Fibroblast of skin of scalp (primary cell): ENCODE measurements at places on chromosomes 13 and 19.

DNA sequence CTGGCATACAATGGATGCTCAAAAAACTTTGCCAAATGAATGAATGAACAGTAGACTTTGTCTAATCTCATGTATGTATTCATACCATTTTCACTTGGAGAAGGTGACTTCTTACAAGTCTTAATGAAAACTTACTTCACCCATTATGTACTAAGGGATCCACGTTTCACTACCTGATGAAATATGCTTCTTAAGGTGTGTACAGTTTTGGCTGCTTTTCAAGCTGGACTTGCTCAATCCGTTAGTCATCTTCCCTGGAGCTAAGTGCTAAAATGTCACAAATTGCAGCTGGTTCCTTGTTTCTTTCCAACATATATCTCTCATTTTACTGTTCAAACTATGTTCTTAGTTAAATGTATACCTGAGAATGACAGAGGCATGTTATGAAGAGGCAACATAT is 4.2 kb upstream of the CCNA1 start:
- DNase-seq: no peak

DNA sequence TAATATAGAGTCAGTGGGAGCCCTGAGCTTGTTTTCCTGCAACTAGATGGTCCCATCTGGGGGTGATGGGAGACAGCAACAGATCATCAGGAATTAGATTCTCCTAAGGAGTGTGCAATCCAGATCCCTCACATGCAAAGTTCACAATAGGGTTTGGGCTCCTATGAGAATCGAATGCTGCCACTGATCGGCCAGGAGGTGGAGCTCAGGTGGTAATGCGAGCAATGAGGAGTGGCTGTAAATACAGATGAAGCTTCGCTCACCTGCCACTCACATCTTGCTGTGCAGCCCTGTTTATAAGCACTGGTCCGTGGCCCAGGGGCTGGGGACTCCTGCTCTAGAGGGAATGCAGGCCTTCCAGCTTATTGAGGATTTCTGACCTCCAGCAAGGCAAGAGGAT is 5.7 kb downstream of the ZNF558 start:
- DNase-seq: no peak

- no peak for DNase-seq
These were observed 631.7 kb upstream of the SGCG start for GRCh38 chr13:22549126-22549525.

DNA sequence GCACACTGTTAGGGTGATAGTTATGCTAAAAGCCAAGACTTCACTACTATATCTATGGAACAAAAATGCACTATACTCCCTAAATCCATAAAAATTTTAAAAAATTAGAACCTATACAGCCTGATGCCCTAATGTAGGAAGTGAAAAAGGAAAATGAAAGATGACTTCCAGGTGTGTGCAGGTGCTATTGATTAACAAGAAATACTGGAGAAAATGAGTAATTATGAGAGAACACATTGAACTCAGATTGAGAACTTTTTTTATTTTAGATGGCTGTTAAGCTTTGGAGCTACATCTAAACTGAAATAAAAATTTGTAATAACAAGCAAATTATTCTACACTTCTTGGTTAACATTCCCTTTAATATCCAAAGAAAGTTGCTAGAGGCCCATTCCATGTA is 1015.7 kb downstream of the PCDH9 start:
- DNase-seq: no peak

- no peak for DNase-seq
These were observed 12.1 kb upstream of the UBE2S start for GRCh38 chr19:55419624-55420236.

DNA sequence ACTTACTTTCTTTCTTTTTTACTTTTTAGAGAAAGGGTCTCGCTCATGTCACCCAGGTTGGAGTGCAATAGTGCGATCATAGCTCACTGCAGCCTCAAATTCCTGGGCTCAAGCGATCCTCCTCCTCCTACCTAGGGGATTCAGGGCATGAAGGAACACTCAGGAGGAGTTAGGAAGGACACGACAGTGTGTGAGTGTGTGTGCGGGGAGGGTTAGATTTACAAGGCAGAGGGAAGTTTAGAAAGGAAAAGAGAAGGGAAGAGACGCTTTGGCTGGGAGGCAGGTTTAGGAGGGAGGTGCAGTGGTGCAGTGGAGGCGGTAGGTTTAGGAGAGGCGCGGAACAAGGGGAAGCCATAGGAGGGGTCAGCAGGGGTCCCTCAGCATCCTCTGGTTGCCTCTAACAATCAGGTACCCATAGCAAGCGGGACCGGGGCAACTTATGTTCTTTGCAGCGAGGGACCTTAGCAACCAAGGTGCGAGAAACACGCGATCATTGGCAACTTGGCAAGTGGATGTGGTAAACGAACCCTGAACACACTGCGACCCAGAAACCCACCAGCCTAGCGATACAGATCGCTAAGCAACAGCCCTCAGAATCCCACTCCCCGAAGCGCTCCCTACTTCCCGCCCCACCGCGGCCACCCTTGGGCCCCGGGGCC is 501 bp downstream of the SIRT2 start:
- peak; percentile 3 for DNase-seq

DNA sequence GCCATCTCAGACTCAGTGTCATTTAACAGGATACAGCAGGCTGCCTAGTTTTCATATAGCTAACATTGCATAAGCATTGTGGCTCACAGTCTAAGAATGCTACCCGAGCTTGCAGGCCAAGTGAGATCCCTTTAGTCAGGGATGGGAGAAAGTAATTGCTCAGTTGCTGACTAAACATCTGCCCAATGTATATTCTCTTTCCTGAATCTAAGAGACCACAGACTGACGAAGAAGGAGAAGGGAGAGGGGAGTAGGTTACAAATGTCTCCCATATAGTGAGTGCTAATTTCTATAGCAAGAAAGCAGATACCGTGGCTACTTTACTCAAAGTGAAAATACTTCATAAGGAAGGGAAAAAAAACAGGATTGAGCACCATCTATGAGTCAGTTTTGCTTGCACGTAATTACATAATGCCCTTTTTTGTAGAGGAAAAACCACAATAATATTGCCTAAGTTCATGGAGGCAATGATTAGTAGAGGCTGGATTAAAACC is 453.9 kb downstream of the COG6 start:
- DNase-seq: peak; percentile 91

GRCh38 chr13:113565526-113566226 is 18.9 kb upstream of the TFDP1 start:
- DNase-seq: no peak

GRCh38 chr19:42293540-42293939 is 8.4 kb upstream of the PRR19 start:
- no peak for DNase-seq

DNA sequence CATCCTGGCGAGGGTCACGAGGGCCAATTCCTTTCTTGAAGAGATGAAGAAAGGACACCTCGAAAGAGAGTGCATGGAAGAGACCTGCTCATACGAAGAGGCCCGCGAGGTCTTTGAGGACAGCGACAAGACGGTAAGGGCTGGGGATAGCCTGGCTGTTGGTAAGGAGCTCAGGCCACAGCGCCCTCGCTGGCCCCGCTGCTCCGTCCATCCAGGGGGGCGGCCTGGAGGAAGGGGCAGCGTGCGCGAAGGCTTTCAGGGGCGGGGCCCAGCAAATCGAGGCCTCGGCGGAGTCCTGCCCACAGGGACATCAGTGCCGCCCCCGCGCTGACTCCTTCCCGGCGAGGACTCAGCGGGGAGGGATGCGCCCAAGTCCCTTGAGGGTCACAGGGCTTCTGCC is 6.9 kb downstream of the F10 start:
- DNase-seq: no peak

- no peak for DNase-seq
These were observed 209.4 kb downstream of the FOXO1 start for GRCh38 chr13:40456979-40457553.

DNA sequence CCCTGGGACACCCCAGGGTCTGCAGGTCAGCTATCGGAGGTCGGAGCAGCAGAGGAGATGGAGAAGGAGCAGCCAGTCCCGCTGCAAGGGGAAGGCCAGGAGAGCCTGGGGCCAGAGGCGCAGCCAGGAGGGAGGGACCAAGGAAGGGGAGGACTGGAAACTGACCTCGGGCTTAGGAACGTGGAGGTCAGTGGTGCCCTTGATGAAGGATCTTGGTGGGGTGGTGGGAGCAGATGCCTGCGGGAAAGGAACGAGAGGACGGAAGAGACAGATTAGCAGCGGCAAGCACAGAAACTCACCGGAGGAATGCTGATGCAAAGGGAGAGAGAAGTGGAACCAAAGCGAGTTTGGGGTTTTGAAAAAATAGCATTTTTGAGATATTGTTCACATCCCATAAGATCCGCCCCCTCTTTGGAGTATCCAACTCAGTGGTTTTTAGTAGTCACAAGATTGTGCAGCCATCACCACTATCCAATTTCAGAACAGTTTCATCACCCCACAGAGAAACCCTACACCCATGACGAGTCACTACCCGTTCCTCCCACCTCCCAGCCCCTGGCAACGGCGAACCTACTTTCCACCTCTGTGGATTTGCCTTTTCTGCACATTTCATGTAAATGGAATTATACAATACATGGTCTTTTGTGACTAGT is 22.1 kb downstream of the PLEKHF1 start:
- peak; percentile 98 for DNase-seq

DNA sequence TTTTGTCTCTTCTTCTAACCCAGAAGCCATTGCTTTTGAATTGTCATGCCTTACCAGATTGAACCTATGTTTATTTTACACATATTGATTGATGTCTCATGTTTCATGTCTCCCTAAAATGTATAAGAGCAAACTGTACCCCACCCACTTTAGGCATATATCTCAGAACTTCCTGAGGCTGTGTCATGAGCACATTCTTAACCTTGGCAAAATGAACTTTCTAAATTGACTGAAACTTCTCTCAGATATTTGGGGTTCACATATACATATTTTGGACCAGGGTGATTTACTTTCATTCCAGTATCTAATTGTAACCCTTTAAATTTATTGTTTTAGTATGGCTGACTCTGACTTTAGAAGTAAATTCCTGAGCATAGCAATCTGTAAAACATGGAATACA is 723.9 kb upstream of the PCDH20 start:
- DNase-seq: no peak

GRCh38 chr13:43804461-43805070 is 17.8 kb upstream of the ENOX1 start:
- peak; percentile 79 for DNase-seq

- DNase-seq: peak; percentile 85
These were observed 20.1 kb downstream of the WTIP start for GRCh38 chr19:34501339-34502320.

DNA sequence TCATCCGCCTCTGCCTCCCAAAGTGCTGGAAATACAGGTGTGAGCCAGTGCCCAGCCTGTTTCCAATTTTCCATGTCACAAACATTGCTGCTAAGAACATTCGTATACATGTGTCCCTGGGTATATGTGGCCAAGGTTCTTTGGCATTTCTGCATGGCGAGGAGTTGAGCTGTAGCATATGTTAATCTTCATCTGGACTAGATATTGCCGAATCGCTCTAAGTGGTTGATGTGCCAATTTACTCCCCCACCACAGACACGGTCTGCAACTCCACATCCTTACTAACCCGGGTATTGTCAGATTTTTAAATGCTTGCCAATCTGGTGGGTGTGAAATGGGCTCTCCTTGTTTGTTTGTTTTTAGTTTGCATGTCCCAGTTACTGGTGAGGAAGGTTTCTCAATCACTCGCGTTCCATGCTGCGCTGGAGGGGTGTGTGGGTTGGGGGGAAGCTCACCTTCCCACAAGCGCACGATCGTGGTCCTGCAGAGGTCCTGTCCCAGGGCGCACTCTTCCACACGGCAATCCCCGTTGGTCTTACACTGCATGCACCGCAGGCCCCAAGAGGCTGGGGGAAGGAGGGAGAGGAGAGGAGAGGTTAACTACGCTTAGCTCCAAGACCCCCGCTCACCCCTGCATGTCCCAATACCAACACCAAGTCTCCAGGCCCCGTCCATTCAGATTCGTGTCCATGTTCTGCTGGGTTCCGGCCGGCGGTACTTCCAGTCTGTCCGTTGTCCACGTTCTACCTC is 2.7 kb downstream of the PLAUR start:
- DNase-seq: no peak

DNA sequence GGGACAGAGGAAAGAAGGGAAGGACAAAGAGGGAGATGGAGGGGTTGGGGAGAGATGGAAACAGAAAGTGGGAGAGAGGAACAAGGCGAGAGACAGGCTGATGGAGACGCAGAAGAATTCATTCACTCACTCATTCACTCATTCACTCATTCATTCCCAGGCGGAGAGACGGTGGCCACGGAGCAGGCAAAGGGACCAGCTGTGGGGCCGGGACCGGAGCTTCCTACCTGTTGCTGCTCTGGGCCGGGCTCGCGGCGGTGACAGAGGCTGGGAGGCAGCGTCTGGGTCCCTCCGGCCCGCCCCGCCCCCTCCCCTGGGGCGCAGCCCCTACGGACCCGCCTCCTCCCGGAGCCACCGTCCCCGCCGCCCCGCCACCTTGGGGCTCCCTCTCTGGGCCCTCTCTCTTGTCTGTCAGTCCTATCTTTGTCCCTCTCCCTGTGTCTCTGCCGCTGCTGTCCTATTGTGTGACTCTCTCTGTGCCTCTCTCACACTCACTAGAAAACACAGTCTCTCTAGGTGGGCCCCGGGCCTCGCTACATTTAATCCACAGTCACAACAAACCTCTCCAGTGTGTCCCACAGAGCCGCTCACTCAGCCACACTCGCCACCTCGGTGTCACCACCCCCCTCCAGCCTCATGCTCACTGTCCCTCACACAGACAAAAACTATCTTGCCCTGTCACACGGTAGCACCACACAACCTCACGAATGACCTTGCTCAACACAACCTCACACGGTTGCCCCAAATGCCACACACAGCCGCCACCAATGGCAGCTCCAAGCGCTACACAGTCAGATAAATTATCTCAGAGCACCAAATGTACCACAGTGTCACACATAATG is at the start of gene GNG8:
GNG8 (minus strand) TSS at position 283 of the 842 bp plus-strand sequence. CDS start 1,520 bp downstream, outside the sequence.
- no peak for DNase-seq

- DNase-seq: no peak
These were observed 4.0 kb downstream of the ZBTB32 start for GRCh38 chr19:35708391-35708790.

DNA sequence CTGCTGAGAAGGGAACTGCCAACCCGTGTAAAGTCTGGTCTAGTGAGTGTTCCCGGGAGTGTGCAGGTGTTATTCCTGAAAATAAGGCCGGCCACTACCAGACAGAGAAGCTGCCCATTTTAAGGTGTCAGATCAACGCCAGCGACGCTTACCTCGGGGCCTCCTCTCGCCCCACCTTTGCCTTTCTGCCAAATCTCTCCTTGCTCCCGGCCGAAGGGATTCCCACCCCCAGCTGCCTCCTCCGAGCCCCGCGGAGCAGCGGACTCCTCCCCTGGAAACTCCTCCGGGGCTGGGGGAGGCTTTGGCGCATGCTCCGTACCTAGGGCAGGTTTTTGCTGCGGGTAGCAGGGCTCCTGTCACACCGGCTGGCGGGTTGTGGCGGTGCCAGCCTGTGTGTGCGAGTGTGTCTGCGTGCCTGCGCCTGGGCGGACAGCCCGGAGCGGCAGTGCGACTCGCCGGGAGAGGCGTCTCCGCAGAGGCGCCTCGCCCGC is at the start of gene HS6ST3:
HS6ST3 (plus strand) TSS at position 359 of the 491 bp plus-strand sequence.
- DNase-seq: peak; percentile 3

- no peak for DNase-seq
These were observed 1.0 kb downstream of the CDC16 start for GRCh38 chr13:114235697-114236096.
